Colonic mucosa (tissue), 4 donors: ENCODE measurements at places on chromosomes 13 and 19.

GRCh38 chr19:45526143-45526542 lies 18.9 kb downstream of the VASP start:
- peak; percentile 73 for DNase-seq

DNA sequence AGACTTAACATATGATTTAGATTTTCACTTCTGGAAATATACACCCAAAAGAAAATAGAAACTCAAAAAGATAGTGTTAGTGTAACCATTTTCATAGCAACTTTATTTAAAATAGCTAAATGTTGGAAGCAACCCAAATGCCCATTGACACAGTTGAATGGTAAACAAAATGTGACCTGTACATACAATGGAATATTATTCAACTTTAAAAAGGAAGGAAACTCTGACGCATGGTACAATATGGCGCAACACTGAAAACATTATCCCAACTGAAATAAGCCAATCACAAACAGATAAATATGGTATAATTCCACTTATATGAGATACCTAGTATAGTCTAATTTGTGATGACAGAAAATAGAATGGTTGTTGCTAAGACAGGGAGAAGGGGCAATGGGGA lies 1456.1 kb upstream of the MIR17HG start:
- DNase-seq = no peak

DNA sequence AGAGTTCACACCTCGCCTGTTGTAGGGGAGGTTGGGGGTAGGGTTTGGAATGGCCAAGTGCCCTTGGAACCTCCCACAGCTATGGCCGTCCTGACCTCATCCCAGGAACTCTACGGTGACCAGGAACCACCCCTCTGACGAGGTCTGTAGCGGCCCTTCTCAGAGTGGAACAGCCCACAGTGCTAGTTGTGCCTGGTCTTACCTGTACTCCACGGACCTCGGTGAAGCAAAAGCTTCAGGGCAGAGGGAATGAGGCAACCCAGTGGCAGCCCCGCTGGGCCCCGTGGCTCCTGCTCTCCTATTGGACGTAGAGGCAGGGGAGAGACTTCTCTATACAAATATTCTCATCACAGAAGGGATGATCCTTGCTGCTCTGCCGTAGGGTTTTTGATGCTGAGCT lies 7.1 kb downstream of the TSSK6 start:
- no peak for DNase-seq

DNA sequence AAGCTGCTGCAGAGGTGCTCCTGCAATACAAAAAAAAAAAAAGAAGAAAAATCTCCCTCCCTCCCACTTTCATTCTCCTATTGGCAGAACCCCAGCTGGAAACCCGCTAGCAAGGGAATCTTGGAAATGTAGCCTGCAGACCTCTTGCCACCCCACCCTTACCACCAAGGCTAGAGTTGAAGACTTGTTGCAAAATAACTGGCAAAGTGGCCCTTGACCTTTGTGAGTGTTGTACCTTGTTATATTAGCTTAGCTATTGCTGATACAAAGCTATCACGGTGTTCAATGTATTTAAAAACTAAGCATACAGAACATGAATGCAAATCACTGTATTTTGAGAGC lies 57.5 kb upstream of the KCTD4 start:
- DNase-seq = peak; percentile 58

GRCh38 chr13:25771641-25772478 lies 280.0 kb downstream of the SHISA2 start:
- no peak for DNase-seq

GRCh38 chr13:20782116-20782708 lies 8.5 kb upstream of the EEF1AKMT1 start:
- DNase-seq = no peak

DNA sequence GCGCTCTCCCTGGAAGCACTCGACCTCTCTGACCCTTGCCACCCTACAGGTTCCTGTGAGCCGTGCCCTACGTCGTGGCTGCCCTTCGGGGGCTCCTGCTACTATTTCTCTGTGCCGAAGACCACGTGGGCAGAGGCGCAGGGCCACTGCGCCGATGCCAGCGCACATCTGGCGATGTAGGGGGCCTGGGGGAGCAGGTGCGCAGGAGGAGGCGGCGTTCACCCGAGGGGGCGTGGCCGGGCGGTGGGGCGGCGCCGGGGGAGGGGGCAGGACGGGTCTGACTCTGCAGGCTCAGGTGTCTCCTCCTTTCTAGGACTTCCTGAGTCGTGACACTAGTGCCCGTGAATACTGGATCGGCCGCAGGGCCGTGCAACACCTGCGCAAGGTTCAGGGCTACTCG lies 26.4 kb downstream of the CLEC4M start:
- DNase-seq = peak; percentile 39
